ENCODE measurements at places on chromosomes 6 and 20.

GRCh38 chr6:111447051-111447450, 36.0 kb downstream of the REV3L start:
- DNase-seq, result no peak

DNA sequence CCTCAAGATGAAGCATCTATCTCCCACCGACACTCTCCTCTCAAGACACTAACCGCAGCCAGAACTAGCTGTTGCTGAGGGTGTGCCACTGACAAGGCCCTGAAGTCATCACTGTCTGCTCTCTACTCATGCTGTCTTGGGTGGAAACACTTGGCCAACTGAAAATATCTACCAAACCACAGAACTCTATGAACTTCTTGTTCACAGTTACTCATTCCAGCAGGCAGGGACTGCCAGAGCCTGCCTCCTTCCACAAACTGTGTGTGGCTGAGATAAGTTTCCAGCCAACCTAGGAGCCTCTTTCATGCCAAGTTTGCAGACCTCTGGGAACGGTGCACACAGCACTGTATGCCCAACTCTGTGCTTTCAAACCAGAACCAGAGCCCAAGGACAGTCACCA, 45.5 kb upstream of the NXT1 start:
- DNase-seq, result no peak

DNA sequence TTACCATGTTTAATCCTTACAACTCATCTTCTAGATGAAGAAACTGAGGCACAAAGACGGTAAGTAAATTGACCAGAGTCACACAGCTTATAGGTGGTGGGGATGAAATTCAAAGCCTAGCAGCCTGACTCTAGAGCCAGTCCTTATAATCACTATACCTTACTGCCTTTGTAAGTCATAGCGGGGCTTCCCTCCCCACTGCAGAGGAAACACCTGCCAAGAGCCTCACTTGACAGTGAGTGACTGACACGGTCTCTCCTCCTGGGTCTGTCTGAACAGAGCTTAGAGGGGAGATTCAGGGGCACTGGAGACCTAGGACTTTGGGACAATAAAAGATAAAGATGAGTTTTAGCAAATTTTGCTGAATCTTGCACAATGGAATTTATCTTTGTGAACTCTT, 12.8 kb downstream of the SUN5 start:
- no peak for DNase-seq

DNA sequence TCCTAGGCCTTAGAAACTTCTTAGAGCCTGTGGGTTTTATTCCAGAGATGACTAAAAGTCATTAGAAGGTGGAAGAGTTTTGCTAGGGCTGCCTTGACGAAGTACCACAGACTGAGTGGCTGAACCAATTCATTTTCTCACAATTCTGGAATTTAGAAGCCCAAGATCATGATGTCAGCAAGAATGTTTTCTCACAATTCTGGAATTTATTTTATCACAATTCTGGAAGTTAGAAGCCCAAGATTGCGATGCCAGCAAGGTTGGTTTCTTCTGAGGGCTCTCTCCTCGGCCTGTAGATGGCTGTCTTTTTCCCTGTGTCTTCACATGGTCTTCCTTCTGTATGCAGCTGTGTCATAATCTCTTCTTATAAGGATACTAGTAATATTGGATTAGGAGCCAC, 672.9 kb upstream of the MARCKS start:
- no peak for DNase-seq

DNA sequence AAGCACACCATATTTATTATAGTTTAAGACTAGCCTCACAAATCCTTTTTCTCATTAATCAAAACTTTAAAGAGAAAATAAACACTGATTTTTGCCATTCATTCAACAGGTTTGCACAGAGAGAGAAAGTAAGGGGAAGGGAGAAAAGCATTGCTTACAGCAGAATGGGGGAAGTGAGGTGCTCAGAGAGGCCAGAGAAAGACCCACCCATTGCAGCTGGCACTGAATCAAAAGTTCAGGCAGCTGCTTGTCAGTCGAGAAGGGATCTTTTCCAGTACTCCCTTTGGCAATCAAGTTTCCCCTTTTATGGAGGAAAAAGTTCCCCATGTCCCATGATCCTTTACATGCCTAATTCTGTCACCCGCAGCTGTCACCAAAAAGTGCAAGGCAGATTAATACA, 8.0 kb upstream of the CRISP2 start:
- no peak for DNase-seq

GRCh38 chr6:17591287-17591686, 8.8 kb upstream of the FAM8A1 start:
- no peak for DNase-seq

GRCh38 chr6:23176883-23177282, 607.5 kb downstream of the HDGFL1 start:
- DNase-seq, result no peak

DNA sequence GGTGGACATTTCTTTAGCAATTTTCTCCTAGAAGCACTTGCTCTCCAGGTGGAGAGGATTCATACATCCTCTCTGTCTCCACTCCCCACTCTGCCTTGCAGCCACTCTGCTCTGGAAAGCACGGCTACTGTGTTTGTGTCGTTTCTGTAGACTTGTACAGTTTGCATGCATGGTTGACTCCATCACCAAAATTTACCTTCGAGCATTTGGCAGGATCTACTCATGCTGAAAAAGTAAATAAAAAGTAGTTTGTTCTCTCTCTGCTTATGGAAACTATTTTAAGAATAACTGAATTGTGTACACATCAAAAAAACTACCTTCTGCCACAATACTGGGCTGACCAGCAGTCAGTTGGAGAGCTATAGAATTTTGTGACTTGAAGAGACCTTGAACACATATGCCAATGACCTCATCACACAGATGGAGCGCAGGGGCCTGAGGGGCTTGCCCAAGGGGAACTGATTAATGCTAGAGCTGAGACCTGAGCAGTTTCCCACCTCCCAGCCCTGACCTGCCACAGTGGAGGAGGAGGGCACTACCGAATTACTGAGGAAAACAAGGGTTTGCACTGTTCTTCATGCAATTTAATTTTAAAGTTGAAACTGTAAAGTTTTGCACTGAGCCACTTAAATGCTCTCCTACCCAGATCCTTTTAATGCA, 33.7 kb upstream of the FOXQ1 start:
- no peak for DNase-seq

GRCh38 chr6:158344534-158344933, 32.3 kb downstream of the TULP4 start:
- no peak for DNase-seq

GRCh38 chr6:33886673-33887144, 82.9 kb upstream of the MLN start:
- no peak for DNase-seq

DNA sequence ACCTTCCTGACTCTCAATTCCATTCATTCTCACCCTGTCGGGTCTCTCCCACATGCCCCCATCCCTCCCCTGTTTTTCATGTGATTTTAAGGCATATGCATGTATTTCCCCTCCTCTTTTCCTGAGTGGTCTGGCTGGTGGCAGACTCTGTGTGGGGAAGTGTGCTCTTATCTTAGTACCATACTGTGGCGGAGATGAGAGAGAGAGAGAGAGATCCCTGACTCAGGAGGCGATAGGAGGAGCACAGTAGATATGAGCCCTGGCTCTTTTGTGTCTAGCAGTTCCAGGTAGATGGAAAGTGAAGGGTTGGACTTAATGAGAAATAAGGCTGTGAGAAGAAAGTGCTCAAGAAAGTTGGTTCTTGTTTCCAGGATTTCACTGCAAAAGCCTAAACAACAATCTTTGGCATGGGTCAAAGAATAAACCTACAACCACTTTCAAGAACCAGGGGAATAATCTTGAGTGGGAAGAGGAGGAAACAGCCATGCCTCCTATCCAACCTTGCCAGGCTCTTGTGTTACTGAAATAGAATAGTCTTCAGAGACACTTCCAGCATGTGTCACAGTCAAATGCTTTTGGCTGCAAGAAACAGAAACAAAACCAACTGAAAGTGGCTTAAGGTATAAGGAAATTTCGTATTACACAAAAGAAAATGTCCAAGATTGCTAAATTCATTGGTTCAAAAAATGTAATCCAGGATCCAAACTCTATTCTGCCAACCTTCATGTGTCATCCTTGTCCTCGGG, 123.8 kb upstream of the MYLIP start:
- no peak for DNase-seq

DNA sequence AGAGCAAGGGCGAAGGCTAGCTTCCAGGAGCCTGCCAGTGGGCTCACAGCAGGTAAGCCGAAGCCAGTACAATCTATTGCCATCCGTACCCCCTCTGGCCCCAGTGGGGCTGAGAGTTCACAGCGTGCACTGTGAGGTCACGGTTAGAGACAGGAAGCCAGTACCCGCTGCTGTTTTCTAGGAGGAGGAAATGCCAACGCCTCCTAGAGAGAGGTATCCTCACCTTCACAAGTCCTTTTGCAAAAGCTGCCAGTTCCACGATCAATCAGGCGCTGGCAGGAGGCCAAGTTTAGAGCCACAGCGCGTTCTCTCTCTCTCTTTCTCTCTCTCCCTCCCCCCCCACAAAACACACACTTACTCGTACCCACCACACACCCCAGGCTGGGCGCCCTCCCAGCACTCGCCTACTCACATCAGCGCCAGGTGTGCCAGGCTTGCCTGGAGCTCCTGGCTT, 22.5 kb downstream of the COL9A1 start:
- no peak for DNase-seq

DNA sequence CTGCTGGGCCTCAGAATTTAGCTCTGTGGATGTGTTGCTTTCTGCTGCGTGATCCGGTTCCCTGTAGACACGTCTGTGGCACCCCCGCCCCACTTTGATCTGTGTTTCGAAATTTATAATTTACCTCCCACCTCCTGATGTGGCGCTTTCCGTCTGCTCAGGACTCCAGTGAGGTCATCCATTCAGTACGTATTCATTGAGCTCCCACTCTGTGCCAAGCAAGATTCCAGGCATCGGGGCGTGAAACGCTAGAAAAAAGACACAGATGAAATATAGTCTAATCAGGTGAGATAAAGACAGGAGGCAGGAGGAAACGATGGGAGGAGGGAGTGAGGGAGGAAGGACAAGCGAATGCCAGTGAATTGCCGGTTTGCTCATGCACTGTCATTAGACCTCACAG, 431.9 kb upstream of the SULF2 start:
- DNase-seq, result no peak

- no peak for DNase-seq
These were observed 253.1 kb downstream of the ADGB start for GRCh38 chr6:146851837-146852236.

- DNase-seq, result no peak
These were observed 255.9 kb upstream of the RREB1 start for GRCh38 chr6:6851949-6852261.

GRCh38 chr6:160667639-160668481, 3.8 kb upstream of the LPA start:
- no peak for DNase-seq

Data from stimulated activated CD8-positive, alpha-beta memory T cell treated with anti-CD3 and anti-CD28 coated beads, Interleukin-4, amount 100 ng/mL, for 1 hour (primary cell).